ENCODE measurements at places on chromosomes 2 and 18. TPM values are rescaled to one million over a fixed set of nuclear protein-coding genes. Genes with fewer than 3 reads are reported as not detected.

GRCh38 chr2:98508709-98509066, 64.0 kb downstream of the INPP4A start:
- no peaks in the 10 kb centered on the region for H3K36me3 ChIP-seq
- H3K27ac ChIP-seq: no peak overlapping the region
- no peak overlapping the region for H3K4me3 ChIP-seq
- H3K4me1 ChIP-seq: peaks cover 15% of the 10 kb centered on the region
- no peaks in the 10 kb centered on the region for H3K27me3 ChIP-seq

- no peaks in the 10 kb centered on the region for H3K27me3 ChIP-seq
- H3K4me1 ChIP-seq: no peaks in the 10 kb centered on the region
- no peak overlapping the region for H3K4me3 ChIP-seq
- DNase-seq: no peak
Measured at GRCh38 chr2:139867601-139868226, 1087.5 kb upstream of the NXPH2 start.

DNA sequence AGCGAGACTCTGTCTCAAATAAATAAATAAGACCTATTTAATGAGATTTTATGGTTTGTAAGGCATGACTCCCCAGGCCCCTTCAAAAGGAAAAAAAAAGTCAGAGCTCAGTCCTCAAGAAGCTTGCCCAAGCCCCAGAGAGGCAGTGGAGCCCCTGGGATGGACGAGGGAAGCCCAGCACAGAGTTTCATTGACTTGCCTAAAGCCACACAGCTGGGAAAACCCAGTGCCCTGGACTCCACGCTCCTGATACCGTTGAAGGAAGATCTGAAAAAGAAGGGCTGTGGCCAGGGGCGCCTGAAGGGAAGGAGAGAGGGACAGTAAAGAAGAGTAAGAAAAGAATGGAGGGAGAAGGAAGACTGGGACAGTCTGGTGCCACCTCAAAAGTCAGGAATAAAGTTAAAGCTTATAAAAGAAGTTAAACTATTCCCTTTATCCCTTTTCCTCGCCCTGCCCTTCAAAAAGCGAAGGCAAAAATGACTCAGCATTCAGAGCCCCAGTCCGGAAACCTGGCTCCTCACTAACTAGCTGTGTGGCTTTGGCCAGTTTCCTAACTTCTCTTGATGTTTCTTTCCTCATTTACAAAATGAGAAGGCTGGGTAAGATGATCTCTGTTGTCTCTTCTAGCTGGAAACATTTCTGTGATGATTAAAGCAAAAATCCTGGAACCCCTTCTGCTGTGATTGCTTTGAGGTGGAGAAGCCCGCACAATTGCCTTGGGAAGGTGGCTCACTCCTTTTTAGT, 46.7 kb downstream of the LYPD1 start:
- H3K36me3 ChIP-seq: no peaks in the 10 kb centered on the region
- no peaks in the 10 kb centered on the region for H3K4me1 ChIP-seq
- no peak overlapping the region for H3K4me3 ChIP-seq
- H3K27ac ChIP-seq: no peak overlapping the region

DNA sequence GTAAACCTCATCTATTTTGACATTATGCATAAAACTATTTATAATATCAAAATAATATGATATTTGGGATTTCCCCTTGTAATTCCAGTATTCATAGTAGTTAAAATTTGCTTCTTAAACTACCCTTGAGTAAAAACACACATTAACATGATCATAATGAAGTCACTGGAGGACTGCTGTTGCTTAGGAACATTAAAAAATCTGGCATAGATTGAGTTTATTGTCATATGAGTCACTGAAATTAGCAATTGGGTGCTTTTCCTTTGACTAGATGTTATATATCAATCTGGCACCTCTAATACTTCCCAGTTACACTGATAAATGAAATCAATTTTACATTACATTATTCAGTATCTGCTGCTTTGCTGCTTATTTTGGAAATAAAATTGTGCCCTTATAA, 57.0 kb upstream of the ZC3H15 start:
- H3K27ac ChIP-seq: no peak overlapping the region
- DNase-seq: no peak
- H3K4me3 ChIP-seq: no peak overlapping the region
- no peaks in the 10 kb centered on the region for H3K36me3 ChIP-seq

DNA sequence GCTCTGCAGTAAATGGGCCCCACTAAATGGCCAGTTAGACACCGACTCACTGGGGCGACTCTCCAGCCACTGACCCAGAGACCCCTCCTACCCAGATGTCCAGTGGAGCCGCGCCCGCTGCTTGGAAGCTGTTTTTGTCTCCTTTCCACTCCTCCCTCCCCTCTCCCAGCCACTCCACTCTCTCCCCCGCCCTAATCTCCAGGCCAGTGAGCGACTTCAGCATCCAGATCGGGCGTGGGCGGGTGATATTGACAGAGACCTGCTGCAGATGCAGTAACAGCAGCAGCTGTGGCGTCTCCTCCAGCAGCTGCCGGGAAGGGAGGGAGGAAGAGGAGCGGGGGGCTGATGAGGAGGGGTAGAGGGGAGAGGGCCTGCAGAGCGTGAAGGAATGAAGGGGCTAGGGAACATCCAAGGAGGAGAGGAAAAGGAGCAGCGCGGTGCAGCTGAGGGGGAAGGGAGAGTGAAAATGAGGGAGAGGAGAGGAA, at the start of gene SCN7A:
SCN7A (minus strand) TSS at position 110 of the 485 bp plus-strand sequence. CDS start 16,553 bp downstream, outside the sequence.
- no peaks in the 10 kb centered on the region for H3K36me3 ChIP-seq
- DNase-seq: peak; percentile 90
- H3K4me3 ChIP-seq: peak within 1 kb of the TSS; percentile 67

DNA sequence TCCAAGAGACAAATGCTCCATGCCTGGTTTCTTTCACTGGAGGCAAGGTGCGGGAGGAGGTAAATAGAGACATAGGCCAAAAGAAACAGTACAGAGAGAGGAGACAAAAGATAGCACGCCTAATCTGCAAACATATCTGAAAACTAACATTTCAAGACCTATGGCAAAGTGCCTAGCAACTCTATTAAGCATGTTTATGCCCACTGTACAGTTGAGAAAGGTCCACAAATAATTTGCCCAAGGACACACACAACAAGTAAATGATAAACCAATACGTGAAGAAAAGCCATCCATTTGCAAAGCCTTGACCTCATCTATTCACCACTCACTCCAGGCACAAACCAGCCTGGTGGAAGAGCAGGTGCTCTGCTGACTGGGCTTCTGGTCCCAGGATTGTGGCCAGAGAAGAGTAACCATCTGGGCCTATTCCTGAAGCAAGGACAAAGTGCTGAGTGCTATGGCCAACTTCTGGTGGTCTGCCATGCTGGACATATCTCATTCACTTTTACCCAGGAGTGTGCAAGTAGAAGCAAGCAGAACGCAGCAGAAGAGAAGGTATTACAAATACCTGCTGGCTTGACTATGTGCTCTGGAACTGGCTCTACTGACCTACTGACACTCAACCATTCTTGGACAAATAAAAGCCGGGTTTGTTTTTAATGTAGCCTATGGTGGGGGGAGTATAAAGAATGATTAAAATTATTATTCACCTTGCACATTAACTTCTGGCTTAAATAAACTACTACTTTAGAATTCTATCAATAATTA, 25.3 kb downstream of the TMEM131 start:
- H3K36me3 ChIP-seq: peaks cover 6% of the 10 kb centered on the region
- no peak overlapping the region for H3K27ac ChIP-seq
- no peaks in the 10 kb centered on the region for H3K27me3 ChIP-seq
- H3K4me1 ChIP-seq: peaks cover 18% of the 10 kb centered on the region

DNA sequence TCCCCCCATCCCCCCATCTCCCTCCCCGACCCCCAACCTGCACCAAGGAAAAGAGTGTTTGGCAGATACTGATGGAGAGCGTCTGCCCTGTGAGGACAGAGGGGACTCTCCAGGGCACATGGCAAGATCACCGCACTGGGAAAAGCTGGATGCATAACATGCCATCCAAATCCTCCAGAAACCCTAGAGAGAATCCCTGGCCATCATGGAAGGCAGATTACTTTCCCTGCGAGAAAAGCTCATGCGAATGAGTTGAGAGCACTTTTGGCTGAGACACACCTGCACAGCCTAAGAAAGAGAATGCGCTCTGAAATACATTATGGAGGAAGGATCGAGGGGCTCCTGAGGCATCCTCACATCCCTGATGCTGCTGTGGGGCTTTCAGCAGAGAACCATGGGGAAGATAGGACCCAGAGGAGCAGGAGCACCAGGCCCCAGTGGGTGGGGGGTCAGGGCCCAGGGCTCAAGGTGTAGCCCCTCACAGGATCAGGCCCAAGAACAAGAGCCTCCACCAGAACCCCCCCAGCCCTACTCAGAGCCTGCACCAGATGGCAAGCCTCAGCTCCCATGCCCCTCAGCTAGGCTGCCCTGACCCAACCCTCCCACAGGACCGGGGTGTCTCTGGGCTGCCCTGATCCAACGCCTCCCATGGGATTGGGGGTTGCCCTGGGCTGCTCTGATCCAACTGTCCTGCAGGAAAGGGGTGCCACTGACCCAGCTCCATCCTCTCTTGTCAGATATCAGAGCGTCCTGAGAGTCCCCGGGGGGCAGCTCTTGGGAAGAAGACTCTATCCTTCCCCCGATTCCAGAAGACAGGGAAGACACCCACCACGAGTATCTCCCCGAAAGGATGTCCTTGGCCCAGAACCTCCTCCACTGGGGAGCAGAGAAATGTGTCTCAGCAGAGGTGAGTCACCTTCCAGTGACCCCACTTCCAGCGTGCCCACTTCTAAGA, 153.4 kb downstream of the NDUFA10 start:
- DNase-seq: no peak
- no peaks in the 10 kb centered on the region for H3K36me3 ChIP-seq

GRCh38 chr2:23713351-23713750, 213.6 kb downstream of the ATAD2B start:
- H3K4me1 ChIP-seq: peaks cover 17% of the 10 kb centered on the region
- H3K27me3 ChIP-seq: no peaks in the 10 kb centered on the region
- H3K27ac ChIP-seq: peak overlapping the region; percentile 25
- no peak overlapping the region for H3K4me3 ChIP-seq
- H3K36me3 ChIP-seq: peaks cover 3% of the 10 kb centered on the region

- peak overlapping the region; percentile 90 for H3K27ac ChIP-seq
- DNase-seq: no peak
- H3K4me1 ChIP-seq: peaks cover 62% of the 10 kb centered on the region
- no peaks in the 10 kb centered on the region for H3K27me3 ChIP-seq
- H3K4me3 ChIP-seq: no peak overlapping the region
- peaks cover 37% of the 10 kb centered on the region for H3K36me3 ChIP-seq
Measured at GRCh38 chr2:69163109-69163508, 150.1 kb downstream of the ANTXR1 start.

- peaks cover 21% of the 10 kb centered on the region for H3K36me3 ChIP-seq
- no peak overlapping the region for H3K4me3 ChIP-seq
- H3K27me3 ChIP-seq: no peaks in the 10 kb centered on the region
- DNase-seq: no peak
- H3K27ac ChIP-seq: peak overlapping the region; percentile 52
- H3K4me1 ChIP-seq: peaks cover 37% of the 10 kb centered on the region
Measured at GRCh38 chr18:13522256-13522655, 204.1 kb downstream of the FAM210A start.

GRCh38 chr2:60853531-60853930, 27.8 kb upstream of the REL start:
- H3K4me3 ChIP-seq: no peak overlapping the region
- no peaks in the 10 kb centered on the region for H3K36me3 ChIP-seq
- H3K27ac ChIP-seq: no peak overlapping the region
- DNase-seq: no peak
- no peaks in the 10 kb centered on the region for H3K4me1 ChIP-seq

- no peaks in the 10 kb centered on the region for H3K4me1 ChIP-seq
- no peak for DNase-seq
- H3K27me3 ChIP-seq: peaks cover 12% of the 10 kb centered on the region
- H3K27ac ChIP-seq: no peak overlapping the region
Measured at GRCh38 chr2:47601568-47601967, 181.4 kb upstream of the MSH6 start.

- no peak for DNase-seq
- no peak overlapping the region for H3K27ac ChIP-seq
- H3K36me3 ChIP-seq: no peaks in the 10 kb centered on the region
- H3K27me3 ChIP-seq: peaks cover 3% of the 10 kb centered on the region
- no peak overlapping the region for H3K4me3 ChIP-seq
Measured at GRCh38 chr2:84257831-84258230, 201.2 kb downstream of the SUCLG1 start.

DNA sequence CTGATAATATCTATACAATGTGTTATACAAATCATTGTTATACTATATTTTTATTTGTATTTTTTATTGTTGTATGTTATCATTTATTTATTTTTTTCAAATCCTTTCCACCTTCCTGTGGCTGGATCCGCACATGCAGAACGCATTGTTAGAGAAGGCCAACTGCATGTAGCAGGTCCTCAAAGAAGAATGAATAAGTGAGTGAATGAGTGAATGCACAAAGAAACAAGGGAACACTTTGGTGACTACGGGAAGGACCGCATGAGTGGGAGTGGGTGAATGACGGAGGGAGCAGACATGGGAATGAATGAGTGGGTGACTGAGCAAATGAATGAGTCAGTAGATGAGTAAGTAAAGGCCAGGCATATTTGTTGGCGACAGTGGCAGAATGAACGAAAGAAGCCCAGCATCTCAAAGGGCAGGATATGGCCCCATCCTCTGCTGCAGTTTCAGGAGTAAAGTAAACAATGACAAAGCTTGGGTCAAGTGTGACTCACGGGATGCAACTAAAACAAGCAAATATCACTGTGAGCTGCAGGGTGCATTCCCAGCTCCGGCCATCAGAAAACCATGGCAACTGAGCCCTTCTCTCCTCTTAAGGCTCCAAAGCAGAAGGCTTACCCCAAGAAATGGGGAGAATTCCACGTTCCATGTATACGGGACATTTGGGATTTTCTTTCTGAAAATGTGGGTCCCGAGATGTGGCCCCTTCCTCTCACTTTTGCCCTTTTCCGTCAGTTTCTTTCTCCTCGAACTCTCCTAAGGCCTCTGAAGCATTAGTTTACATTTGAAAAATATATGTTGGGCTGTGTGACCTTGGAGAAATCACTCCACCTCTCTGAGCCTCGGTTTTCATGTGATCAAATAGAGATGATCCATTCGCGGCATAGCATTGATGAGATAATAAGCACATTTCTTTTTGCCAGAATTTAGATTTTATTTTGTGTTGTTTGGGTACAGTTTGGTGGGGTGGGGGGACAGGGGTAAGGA, 24.5 kb downstream of the KCNF1 start:
- no peak overlapping the region for H3K4me3 ChIP-seq
- peaks cover 13% of the 10 kb centered on the region for H3K4me1 ChIP-seq
- no peak for DNase-seq
- peak overlapping the region; percentile 39 for H3K27ac ChIP-seq
- H3K27me3 ChIP-seq: peaks cover 7% of the 10 kb centered on the region

Gene RESP18
- total RNA-seq: not detected

Gene EPHA4
- total RNA-seq: 6.8 TPM

Gene MC5R
- not detected for total RNA-seq

Gene MOGAT1
- not detected for total RNA-seq

Gene SPC25
- total RNA-seq: 4.1 TPM

Gene SPHKAP
- not detected for total RNA-seq

Gene LAMA3
- 2.8 TPM for total RNA-seq

Gene TSPYL6
- not detected for total RNA-seq
